ENCODE measurements at places on chromosomes 6 and 20. TPM values are rescaled to one million over a fixed set of nuclear protein-coding genes. Genes with fewer than 3 reads are reported as not detected.

The TRIM31 gene
- total RNA-seq = 3.1 TPM

The STMND1 gene
- total RNA-seq = 2.2 TPM

The PTK6 gene
- total RNA-seq = 11.0 TPM

The CGA gene
- total RNA-seq = not detected

The CLPSL2 gene
- not detected for total RNA-seq

The ZNF184 gene
- 6.4 TPM for total RNA-seq

The NHLRC1 gene
- 1.9 TPM for total RNA-seq

The PGC gene
- 6.7 TPM for total RNA-seq

The FAM83B gene
- total RNA-seq = 14.5 TPM

The SLC17A1 gene
- 0.63 TPM for total RNA-seq

DNA sequence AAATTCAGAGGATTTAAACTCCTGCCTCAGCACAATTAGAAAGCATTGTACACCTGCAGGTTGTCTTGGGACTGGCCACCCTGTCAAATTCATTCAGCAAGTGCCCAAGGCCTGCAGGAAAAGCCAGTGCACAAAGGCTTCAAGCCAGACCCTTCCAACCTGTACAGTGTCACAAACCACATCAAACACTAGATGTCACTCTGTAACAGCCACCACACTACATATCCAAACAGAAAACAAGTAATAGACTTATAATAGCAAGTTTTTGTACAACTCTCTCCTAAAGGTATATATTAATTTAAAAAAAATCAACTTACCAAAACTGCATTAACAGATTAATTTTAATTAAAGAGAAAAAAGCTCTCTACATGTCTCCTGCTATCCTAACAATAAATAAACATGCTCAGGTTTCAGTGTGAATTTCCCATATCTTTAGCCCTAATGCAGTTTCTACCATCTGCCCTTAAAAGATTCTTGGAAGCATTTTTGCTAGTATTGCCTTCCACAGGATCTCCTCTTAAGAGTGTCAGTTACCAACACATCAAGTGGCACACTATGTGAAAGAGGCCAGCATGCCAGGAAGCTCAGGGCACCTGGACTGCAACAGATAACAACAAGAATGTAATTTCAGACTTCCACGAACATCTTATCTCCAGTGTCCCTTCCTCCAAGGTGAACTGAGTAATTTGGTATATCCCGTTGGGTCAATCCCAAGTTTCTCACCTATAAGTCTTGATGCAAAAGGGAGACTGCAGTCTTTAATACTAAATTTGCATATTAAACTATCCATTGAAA, 47.5 kb downstream of the RALGAPA2 start:
- no peak for DNase-seq

GRCh38 chr20:36614781-36615557, 9.4 kb downstream of the RAB5IF start:
- peak; percentile 15 for DNase-seq

DNA sequence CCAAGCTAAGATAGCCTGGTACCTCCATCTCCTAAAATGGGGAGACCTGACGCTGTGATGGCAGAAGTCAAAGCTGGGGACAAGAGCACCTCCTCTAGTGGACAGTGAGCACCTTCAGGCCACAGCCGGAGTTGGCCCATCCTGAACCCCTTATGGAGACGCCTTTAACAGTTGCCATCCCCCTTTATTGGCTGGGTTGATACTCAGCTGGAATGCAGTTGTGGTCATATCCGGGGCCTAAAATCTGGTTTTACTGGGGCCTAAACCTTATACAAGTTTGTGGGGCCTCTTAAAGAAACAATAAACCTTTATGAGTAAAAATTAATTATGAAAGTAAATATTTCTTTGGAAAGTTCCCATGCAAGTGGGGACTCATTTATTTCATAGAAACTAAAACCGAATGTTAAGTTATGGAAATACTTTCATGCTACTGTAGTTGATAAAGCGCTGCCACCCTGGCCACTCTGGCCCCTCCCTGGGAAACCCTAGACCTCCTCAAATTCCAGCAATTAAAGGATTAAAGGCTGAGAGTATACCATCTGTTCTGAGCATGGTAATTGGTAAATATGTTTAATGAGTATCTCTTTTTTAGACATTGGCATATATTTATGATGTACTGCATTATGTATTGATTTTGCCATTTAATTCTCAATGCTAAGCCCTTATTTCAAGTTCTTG, 95.1 kb upstream of the SASH1 start:
- DNase-seq = no peak

GRCh38 chr20:16647875-16648597, 74.8 kb upstream of the KIF16B start:
- no peak for DNase-seq

DNA sequence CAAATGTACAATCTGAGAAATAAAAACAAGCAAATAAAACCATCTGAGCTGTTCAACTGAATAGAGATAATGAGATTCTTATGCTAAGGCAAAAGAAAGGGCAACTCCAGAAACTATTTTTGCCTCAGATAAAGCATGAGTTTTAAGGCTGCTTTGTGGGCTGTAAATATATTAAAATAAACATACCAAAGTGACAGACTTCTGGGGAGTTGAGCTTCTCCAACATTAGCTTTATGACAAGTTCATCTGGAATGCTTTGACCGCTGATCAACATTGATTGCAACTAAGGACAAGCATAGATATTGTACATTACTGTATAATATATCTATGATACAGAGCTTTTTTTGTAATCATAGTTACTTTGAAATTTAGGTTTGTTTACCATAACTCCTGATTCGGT, 19.3 kb downstream of the AK9 start:
- no peak for DNase-seq

GRCh38 chr6:4817551-4817950, 41.3 kb downstream of the CDYL start:
- DNase-seq = no peak

DNA sequence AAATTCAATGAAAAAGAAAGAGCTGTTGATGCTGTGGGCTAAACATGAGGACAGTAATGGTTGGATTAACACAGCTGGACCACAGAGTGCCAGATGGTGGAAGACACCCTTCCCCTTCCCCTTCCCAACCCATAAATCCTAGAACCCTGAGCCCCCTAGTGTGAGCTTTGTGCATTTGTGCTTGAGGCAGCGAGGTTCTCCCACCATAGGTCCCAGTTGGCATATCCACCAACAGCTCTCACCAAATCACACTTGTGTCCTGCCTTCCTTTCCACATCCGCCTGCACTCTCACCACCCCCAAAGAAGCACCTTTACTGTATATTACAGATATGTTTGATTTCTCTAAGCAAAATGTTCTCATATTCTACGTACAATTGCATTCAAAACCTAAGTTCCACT, 32.8 kb upstream of the HBS1L start:
- DNase-seq = no peak

DNA sequence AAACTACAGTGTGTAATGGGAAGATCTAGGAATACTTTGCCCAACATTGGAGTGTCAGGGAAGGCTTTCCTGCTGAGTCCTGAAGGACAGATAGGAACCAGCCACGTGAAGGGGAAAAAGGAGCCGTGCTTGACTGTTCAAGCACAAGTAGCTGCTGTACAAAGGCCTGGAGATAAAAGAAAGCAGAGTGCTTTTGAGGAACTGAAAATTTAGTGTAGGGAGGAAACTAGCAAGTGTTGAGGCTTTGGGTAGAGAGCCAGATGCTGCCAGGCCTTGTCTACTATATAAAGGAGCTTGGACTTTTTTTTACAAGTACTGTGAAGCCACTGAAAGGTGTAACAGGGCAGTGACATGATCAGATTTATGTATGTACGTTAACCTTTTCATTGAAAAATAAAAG, 39.0 kb downstream of the DSE start:
- DNase-seq = no peak

DNA sequence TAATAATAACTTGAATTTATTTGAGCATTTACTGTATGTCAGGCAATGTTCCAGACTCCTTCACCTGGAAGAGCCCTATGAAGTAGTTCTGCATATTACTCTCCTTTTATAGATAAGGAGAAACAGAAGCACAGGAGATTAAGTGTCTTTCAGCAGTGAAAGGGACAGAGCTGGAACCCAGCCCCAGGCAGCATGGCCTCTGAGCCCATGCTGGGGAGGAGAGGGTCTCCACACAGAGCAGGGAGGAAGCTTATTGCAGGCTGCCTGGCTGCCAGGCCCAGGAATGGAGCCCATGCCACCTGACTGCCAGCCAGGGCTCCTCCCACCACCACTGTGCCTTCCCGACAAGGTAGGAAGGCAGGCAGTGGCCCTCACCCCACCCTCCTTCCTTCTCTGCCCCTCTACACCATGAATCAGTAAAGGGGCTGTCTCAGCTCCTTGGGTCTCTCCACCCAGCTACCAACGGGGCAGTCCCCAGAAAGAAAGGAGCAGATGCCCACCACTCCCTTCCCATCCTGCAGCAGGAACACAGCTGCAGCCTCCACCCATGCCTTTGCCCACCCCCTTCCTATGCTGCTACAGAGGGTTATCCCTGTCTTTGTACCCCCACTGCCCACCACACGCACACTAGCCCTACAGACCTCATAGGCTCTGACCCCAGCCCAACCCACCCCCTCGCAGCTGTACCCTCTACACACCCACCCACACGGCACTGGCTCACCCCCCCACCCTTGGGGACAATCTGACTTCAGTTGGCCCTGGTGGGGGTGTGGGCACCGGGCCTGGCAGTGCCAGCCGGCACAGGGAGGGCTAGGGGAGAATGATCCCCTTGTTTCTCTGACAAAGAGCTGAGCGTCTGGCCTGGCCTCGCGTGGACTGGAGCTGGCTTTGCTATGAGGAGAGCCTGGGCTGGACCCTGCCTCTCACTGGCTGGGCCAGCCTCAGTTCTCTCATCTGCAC, 41.8 kb downstream of the TFEB start:
- DNase-seq = no peak

- no peak for DNase-seq
Observed at GRCh38 chr20:45008521-45009049, 42.3 kb downstream of the STK4 start.

- peak; percentile 38 for DNase-seq
Observed at GRCh38 chr6:109526905-109527628, 44.0 kb upstream of the ZBTB24 start.

GRCh38 chr6:26270903-26271667, 93.9 kb upstream of the BTN3A2 start:
- DNase-seq = peak; percentile 87

GRCh38 chr6:110708295-110708950, 106.8 kb downstream of the CDK19 start:
- DNase-seq = no peak

DNA sequence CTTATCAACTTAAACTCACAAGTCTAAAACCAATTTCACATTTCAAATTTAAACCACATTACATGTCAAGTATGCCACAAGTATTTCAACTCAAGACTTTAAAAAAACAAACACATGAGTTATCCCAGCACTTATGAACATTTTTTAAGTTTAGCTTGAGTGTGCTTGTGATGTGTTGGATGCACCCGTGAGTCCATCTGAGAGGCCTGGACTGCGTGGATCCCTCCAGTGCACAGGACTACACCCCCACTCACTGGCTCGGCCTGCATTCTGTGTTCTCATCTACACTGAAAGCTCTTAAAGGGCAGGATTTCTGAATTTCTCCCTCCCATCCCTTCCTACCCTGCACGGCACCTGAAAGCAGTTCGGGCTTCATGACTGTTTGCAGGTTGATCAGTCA, 128.8 kb upstream of the CD93 start:
- DNase-seq = no peak

DNA sequence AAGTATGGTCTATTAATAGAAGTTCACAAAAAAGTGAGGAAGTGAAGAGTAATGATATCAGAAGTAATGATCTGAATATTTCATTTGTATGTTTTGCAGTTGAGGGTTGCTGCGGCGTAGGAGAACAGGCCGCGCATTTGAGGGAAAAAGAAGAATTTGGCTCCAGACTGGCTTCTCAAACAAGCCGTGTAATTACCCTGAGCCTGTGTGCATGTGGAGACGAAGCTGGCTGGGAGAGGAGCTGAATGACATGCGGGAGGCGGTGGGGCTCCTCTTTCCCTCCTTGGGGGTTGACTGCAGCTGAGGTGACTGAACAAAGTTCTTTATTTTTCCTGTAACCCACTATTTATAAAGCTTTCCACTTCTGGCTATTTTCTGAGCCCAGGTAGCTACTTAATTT, 115.5 kb upstream of the AFDN start:
- no peak for DNase-seq

DNA sequence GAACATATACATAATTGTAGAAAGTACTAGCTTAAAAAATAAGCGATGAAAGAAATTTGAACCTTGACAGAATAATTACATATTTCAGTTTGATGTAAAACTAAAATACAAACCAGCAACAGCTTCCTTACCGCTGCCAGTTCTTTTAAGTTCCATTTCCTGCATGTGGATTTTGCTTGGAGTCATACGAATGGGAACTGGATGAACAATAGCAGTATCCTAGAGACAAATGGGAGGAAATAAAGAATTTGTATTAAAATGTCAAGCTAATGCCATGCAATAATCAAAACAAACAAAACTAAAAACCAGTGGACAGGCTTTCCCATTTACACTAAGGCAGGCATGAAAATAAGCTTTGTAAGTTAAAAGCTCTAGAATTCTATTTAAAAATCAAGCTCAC, 67.1 kb downstream of the REPS1 start:
- no peak for DNase-seq

DNA sequence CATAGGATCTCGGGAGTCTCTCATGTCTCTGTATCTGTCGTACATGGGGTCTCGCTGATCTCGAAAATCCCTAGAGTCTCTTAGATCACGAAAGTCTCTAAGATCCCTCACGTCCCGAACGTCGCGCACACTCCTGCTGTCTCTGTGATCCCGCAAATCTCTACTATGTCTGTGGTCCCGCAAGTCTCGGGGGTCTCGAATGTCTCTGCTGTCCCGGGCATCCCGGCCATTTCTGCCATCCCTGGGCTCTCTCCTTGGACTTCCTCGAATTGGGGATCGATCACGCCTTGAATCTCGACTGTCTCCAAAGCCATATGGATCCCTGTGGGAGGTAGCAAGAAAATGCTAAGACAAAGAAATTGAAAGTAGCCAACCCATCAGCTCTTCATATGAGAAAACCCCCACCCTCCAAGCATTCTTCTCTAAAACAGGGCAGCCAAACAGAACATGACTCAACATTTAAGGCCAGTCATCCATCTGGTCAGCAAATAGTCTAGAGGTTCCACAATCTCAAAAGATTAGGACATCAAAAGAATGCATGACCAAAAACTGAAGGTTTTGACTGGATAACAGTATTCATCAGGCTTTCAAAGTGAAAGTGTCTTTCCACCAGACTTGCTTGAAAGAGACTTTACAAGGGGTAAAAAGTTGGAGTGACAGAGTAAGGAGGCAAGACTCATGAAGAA, 19.4 kb downstream of the NCOA5 start:
- no peak for DNase-seq

- DNase-seq = no peak
Observed at GRCh38 chr20:37223053-37223452, 38.6 kb downstream of the GHRH start.

DNA sequence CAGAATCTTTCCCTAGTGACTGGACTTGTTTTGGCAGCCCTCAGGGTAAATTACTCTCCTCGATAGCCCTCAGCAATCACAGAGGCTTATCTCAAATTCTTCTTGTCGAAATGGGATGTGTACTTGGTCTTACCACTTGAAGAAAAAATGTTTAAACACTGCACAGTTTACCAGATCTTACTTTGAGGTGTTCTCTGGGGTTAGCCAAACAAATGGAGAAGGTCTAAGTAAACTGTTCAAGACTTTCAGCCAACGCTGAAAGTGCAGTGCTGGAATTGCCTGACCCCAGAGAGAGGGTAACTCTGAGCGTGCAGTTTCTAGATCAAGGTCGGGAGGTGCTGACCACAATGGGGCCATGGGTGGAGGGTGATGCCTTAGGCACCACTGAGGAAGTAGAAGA, 39.2 kb downstream of the MYLIP start:
- no peak for DNase-seq
